GM20000 (cell line): ENCODE measurements at places on chromosomes 11 and 22.

DNA sequence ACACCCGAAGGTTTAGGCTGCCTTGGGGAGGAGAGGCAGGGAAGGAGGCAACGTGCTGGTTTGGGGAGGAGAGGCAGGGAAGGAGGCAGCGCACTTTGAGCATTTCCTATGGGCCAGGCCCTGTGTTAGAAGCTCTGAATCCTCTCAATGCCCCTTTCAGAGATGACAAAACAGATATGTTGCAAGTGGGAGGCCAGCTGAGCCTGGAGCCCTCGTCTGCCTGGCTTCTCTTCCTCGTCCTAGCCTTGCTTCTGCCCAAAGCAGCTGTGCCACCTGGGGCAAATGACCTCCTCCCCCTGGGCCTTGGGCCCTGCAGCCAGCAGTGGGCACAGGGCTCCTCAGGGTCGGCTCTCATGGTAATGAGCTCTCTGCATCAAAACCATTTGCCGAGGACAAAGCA is 15.3 kb upstream of the LRRC32 start:
- no peak for DNase-seq

GRCh38 chr11:105781807-105782206 is 171.9 kb downstream of the GRIA4 start:
- no peak for DNase-seq

GRCh38 chr11:116336540-116336939 is 436.2 kb downstream of the BUD13 start:
- DNase-seq = no peak

GRCh38 chr11:72075756-72076155 is 4.6 kb downstream of the NUMA1 start:
- DNase-seq = no peak

- no peak for DNase-seq
Observed at GRCh38 chr11:19243613-19244012, 2.9 kb upstream of the E2F8 start.

- DNase-seq = no peak
Observed at GRCh38 chr11:64665411-64665821, 57.6 kb downstream of the NRXN2 start.

- DNase-seq = peak; percentile 42
Observed at GRCh38 chr11:96215110-96215782, 127.7 kb downstream of the MAML2 start.

GRCh38 chr11:102384419-102385079 is 37.5 kb downstream of the BIRC2 start:
- no peak for DNase-seq

DNA sequence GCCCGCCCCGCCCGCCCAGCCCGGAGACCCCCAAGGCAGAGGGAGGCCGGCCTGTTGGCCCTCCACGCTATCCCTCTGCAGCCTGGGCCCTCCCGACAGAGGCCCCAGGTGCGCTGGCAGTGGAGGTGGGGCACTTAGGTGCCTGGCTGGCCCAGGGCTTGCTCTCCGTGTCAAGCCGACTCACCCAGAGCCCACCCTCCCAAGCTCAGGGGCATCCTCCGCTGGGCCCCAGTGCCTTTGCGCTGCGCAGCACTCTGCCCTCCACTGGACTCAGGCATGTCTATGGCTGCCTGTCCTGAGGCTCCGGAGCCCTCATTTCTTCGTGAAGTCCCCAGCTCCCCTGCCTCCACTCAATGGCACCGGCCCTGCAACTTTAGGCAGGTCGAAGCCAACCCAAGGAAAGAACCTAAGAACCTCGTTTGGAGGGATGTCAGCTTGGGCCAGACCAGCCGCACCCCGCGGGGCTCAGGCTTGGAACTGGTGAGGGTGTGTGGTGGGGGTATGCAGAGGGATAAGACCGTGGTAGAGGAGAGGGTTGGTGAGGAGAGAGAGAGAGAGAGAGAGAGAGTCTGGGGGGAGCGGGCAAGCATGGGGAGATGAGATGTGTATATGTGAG is 6.1 kb downstream of the SMIM45 start:
- DNase-seq = no peak

DNA sequence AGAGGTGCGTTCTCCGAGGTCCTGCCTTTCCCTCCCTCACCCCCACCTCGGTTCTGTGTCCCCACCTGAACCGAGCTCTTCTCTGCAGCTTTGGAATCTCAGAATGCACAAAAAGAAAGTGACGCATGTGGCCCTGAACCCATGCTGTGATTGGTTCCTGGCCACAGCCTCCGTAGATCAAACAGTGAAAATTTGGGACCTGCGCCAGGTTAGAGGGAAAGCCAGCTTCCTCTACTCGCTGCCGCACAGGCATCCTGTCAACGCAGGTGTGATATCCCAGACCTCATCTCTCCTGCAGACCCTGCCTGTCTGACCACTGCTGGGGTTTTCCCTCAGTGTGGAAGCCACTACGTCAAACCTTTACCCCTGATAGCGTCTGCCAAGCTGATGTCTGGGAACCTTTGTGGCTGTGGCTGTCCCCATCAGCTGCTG is 13.9 kb downstream of the ACP2 start:
- no peak for DNase-seq

GRCh38 chr22:29702000-29702930 is 17.5 kb upstream of the CABP7 start:
- DNase-seq = no peak

- peak; percentile 51 for DNase-seq
Observed at GRCh38 chr11:103035791-103036434, 56.0 kb downstream of the DCUN1D5 start.

GRCh38 chr11:2586087-2586792 is 113.6 kb downstream of the KCNQ1OT1 start:
- peak; percentile 5 for DNase-seq

DNA sequence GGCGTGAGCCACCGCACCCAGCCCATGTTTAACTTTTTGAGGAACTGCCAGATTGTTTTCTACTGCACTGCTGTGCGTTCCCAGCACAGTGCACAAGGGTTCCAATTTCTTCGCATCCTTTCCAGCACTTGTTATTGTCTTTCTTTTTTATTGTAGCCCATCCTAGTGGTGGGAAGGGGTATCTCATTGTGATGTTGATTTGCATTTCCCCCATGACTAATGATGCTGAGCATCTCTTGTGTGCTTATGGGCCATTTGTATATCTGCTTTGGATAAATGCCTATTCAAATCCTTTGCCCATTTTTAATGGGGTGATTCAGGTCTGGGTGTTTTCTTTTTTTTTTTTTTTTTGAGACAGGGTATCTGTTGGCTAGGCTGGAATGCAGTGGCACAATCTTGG is 36.6 kb upstream of the SYT7 start:
- DNase-seq = no peak

DNA sequence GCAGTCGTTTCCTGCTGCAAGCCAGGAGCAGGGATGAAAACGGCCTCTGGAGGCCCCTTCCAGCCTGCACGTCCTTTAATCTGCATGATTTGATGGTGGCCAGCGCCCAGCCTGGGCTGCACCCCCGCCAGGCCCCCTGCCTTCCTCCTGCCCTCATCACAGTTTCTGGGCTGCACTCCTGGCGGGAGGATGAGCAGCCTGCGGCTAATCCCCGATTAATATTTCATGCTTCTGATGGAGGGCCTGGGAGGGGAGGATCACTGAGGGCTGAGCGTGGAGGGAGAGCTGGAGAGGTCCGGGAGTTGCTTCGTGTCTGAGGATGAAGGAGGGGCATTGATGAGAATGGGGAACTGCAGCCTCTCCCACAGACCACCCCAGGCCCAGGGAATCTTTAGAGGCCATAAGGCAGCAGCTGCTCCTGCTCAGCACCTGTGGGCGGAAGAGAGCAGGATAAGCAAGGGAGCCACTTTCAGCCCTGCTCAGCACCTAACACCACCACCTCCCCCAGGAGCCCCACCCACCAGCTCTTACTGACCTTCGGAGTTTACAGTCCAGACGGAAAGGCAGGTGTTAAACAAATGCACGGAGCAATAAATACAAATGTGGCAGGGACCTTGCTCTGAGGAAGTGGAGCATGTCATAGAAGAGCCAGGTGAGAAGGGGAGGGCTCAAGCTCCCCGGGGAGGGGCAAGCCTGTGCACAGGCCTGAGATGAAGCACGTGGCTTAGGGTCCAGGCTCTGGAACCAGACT is 135.0 kb upstream of the NECTIN1 start:
- DNase-seq = no peak

GRCh38 chr22:47012589-47013370 is 250.3 kb downstream of the TBC1D22A start:
- no peak for DNase-seq

DNA sequence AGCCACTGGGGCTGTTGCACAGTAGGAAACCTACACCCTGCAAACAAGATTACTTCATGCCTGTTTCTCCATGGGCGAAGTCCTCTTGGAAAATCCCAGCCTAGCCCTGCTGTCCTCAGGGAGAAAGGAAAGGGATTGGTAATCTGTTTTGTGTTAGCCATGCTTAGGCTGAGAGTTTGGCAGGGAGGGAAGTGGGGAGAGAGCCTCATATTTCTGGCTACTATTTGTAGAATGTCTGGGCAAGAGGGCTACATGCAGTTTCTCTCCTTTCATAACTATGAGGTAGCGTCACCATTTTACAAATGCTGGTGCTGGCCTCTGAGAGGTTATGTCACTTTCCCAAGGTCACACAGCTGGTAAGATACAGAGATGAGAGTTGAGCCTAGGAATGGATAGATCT is 737 bp upstream of the MFRP start:
- DNase-seq = no peak

DNA sequence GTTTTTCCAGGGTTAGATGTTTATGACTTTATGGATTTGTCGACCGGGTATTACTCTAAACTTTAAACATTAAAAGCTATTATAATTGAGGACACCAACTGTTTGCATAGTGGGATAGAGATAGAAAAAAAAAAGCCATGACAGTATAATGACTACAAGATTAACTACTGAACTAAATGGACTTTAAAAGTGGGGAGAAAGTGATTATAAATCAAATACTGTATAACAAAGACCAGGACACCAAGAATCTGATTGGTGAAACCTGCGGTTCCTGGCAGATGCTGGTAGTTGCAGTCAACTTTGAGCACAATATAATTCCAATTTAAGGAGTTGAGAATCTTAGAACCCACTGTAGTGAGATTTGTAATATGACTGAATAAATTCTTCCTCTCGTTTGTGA is 2.5 kb downstream of the CRKL start:
- DNase-seq = no peak

DNA sequence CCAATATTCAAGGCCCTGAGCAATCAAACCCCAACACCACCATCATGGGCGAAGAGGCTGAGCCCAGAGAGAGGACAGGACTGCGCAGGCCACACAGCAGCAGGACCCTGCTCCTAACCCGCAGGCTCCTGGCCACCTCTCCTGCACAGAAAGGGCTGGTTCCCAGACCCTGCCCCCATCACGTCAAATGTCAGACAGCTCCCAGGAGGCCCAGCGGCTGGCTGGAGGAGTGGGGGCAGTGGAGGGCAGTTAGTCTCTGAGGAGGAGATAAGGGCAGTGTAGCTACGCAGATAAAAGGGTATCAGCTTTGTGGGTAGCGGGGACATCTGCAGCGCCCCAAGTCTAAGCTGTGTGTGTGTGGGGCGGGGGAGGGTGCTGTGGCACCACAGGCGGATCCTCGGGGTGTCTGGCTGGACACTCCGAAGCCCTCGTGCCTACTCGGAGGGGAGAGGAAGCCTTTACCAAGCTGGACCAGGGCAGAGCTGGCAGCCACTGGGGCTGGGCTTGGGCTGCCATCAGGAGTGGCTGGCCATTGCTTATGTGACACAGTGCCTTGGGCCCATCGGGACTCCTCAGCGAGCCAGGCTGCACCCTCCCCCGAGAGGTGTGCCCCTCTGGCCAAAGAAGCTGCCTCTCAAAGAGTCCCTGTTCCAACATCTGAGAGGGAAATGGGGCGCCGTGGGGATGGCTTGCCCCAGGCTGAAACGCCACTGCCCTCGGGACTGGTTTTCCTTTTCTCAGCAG is 21.5 kb downstream of the FADS3 start:
- no peak for DNase-seq

- no peak for DNase-seq
Observed at GRCh38 chr11:37612146-37612545, 1014.1 kb upstream of the RAG2 start.

GRCh38 chr11:44960200-44960845 is 9.6 kb upstream of the TP53I11 start:
- DNase-seq = no peak

DNA sequence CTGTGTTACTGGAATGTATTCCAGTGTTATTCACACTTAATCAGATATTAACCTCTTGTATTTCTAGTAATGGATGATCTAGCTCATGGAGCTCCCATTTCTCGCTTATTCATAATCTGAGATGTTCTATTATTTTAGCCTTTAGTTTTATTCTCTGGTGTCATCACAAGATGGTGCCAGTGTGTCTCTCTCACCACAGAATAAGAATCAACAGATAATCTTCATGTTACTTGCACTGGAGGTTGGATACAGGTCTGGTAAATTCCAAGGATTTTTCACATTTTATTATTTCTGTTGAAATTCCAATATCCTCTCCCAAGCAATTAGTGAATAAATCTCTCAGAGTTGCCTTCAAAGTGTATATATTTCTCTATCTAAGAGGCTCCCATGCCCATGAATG is 74.6 kb downstream of the CASP12 start:
- no peak for DNase-seq

DNA sequence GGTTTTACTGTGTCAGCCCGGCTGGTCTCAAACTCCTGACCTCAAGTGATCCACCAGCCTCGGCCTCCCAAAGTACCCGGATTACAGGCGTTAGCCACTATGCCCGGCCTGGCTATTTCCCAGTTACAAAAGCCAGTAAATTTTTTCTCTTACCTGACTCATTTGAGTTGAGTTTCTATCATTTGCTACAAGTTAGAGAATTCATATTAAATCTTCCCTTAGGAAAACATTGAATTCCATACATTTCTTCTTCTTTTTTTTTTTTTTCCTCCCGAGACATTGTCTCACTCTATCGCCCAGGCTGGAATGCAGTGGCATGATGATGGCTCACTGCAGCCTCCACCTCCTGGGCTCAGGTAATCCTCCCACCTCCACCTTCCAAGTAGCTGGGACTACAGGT is 26.0 kb downstream of the CHEK2 start:
- no peak for DNase-seq

GRCh38 chr11:22976146-22976545 is 115.9 kb upstream of the CCDC179 start:
- no peak for DNase-seq

- no peak for DNase-seq
Observed at GRCh38 chr11:10655943-10656576, 37.5 kb downstream of the IRAG1 start.
